G401 (cell line): ENCODE measurements at places on chromosomes 16 and 17.

- DNase-seq: no peak
These were observed 358.6 kb upstream of the ASIC2 start for GRCh38 chr17:33651686-33652085.

DNA sequence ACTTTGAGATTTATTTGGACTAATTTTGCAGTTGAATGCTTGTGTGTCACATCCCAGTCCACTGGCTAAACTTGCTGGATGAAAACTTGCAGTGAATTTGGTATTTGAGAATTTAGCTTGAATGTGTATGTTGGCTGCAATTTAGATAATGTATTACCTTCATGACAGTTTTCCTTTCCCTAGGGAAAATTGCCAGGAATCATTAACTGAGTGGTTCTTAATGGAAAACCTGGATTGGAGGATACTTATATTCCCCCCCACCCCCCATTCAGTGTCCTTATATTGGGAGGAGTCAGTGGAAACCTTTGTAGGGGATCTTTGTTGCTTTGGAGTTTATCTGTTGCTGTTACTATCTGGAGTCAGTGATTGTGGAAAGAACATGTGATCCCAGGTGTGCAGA lies 67.6 kb downstream of the KPNA2 start:
- peak; percentile 16 for DNase-seq

DNA sequence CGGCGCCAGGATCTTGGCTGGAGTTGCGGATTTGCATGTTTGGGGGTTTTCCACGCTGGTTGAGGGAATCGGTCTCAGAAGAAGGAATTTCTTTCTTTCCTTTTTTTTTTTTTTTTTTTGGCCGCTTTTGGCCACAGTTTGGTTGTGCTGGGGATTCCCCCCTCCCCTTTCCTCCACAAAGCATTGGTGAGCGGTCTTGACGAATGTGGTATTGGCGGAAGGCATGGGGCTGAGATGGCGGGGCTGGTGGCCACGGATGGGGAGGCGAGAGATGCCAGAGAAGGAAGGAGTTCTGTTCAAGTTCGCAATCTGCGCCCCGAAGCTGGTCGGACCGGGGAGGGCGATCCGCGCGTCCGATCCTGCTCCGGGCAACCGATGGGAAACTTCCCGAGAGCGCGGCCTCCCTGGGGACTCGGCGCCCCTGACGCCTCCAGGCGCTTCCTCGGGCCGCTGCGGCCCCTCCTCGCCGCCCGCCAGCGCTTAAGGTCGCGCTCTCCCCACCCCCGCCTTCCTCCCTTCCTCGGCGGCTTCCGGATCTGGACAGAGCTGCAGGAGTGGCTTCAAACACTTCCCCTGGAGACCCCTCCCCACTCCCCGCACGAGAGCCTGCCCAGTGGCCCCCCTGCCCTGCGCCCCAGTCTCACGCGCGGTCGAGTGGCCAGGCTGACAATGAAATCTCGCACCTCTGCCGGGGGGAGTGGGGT lies 43.2 kb downstream of the RAI1 start:
- peak; percentile 45 for DNase-seq

DNA sequence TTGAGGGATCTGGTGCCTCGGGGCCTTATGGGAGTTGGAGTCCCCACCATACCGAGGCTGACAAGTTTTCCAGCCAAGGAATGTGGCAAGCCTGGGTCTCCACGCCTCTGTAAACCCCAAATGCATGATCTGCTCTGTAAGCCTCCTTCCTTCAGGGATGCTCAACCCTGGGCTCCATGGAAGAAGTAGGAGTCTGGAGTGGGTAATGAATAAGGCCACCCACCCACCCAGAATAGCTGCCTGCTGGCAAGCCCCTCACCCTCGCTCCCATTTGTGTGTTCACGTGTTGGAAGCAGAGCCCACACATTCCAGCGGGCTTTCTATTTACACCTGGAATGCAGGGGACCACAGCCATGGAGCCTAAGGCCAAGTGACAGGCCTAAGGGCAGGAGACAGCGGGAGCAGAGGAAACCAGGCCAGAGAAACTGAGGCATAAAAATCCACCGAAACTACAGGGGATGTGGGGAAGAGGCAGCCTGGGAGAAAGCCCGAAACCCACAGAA lies 4.4 kb downstream of the DLG4 start:
- DNase-seq: no peak

DNA sequence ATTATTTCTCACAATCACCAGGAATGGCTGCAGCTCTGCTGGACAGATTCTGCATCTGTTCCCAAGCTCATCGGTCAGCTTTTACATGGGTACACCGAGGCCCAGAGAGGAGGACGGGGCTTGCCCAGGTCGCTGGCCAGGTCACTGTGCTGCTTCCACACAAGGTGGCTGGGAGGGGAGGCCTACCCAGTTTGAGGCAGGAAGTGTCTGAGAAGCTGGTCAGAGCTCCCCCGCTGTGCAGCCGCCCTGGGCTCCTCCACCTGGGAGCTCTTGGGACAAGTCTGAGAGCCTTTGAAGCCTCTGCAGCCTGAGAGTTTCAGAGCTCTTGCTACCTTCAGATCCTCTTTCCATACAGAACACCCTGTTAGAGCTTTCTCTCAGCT lies 143.3 kb downstream of the CLEC16A start:
- no peak for DNase-seq

DNA sequence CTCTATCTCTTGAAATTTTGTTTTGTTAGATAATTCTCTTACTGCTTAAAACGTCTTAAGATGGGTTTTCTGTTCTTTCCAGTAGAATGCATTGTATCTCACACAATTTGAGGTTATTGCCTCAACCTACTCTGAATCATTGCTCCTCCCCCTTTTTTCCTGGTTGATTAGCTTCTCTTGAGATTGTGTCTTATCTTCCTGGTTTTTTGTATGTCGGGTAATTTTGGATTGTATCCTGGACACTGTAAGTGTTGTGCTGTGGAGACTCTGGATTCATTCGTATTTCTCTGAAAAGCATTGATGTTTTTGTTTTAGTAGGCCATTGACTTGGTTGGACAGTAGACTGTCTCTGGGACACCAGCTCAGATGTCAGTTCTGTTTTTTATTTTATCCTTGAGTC lies 26.1 kb downstream of the PRKCB start:
- DNase-seq: no peak

DNA sequence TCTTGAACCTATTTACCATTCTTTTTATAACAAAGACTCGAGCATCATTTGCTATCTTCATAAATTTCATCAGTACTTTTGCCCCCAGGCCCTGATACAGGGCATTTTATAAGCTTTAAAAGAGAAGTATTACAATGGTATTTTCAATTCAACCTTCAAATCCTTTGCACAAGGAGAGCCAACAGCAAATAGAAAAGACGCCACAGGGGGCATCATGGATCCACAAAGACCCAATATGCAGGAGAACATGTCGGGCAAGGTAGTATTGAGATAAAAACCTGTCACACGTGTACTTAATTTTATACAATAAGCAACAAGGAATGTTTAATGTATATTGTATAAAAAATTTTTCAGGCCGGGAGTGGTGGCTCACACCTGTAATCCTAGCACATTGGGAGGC lies 10.2 kb downstream of the MAP3K14 start:
- no peak for DNase-seq

DNA sequence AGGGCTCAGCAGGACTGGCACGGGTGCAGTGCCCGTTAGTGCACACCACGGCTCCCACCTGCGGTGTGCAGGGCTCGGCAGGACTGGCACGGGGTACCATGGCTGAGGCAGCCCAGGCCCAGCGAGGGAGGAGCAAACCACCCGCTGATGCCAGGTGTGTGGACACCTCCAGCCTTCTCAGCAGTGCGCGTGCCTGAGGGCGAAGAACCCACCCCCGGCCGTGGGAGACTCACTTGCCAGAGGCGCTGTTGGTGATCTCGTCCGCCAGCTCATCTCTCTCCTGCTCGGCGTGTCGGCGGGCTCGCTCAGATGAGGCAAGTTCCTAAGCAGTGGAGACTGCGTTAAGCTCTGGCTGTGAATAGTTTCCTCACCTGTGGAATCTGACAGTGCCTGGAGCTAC lies 45.4 kb downstream of the NDEL1 start:
- DNase-seq: no peak

- DNase-seq: no peak
These were observed 51.1 kb downstream of the CENPV start for GRCh38 chr17:16301963-16302855.

GRCh38 chr16:69169051-69169450 lies 17.9 kb upstream of the SNTB2 start:
- DNase-seq: no peak

GRCh38 chr17:64217249-64217691 lies 45.8 kb downstream of the TEX2 start:
- no peak for DNase-seq

DNA sequence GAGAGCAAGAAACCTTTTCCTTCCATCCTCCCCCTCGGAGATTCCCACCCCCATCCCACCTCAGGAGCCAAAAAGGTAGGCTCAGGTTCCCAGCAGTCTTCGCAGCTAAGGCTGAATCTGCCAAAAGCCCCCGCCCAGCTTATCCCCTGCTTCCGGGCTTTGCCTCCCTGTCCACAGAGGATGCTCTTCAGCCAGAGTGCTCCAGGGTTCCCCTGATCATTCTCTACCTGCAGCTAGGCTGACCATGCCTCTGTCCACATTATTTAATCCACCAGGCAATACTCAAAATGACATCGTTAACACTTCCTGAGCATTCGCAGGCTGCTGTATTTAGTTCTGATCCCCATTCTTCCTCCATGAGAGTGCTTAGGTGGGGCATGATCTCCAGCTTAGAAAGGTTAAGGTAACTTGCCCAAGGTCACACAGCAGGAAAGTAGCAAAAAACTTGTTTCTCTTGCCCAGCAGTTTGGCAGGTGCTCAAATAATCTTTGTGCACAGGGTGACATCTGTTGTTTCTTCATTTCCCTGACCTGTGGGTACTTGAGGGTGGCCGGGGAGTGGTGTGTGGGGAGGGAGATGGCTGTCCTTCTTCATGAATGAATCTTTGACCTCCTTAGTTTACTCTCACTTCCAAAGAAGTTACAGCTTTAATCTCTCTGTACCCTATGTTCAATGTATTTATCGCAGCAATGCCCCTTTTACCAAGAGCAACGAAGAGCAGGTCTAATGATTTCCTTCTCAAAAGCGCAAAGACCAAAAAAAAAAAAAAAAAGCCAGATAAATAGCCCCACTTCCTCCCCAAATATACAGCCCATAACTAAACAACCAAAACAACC lies 848 bp upstream of the TBKBP1 start:
- peak; percentile 21 for DNase-seq

- DNase-seq: no peak
These were observed 322.1 kb downstream of the MAP2K4 start for GRCh38 chr17:12342609-12343435.

- no peak for DNase-seq
These were observed 22.2 kb downstream of the MARVELD3 start for GRCh38 chr16:71648162-71648561.

- no peak for DNase-seq
These were observed 89.3 kb downstream of the VMP1 start for GRCh38 chr17:59796785-59797205.

- DNase-seq: no peak
These were observed 25.6 kb downstream of the ADORA2B start for GRCh38 chr17:15970500-15970899.

DNA sequence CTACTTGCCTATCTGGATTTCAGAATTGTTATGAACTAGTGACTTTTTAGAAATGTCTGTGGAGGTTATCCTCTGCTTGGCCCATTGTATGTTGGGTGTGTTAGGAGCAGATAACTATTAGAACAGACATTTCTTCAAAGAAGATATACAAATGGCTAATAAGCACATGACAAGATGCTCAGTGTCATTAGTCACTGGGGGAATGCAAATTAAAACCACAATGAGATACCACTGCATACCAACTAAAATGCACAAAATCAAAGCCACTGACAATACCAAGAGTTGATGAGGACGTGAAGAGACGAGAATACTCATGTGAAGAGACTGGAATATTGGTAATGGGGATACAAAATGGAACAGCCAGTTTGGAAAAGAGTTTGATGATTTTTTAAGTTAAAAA lies 39.2 kb downstream of the CEP112 start:
- DNase-seq: no peak

- DNase-seq: no peak
These were observed 9.4 kb downstream of the ABCC1 start for GRCh38 chr16:15958703-15959348.

GRCh38 chr16:63938661-63939060 lies 1183.2 kb downstream of the CDH11 start:
- no peak for DNase-seq

DNA sequence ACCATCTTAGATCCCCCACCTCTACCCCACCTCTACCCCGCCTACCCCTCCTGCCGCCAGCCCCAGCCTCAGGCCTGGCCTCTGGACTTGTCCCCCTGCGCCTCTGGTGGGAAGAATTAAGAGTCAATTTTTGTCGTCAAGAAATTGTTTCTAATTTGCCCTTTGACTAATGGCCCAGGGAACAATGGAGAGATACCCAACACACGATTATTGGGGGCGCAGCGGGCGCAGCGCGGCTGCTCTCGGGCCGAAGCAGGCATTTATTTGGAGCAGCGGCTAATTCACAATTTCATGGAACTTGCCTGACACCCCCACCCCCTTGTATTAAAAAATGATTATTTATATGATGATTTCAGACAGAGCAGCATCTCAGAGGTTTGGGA lies 4.4 kb upstream of the BAHCC1 start:
- no peak for DNase-seq

DNA sequence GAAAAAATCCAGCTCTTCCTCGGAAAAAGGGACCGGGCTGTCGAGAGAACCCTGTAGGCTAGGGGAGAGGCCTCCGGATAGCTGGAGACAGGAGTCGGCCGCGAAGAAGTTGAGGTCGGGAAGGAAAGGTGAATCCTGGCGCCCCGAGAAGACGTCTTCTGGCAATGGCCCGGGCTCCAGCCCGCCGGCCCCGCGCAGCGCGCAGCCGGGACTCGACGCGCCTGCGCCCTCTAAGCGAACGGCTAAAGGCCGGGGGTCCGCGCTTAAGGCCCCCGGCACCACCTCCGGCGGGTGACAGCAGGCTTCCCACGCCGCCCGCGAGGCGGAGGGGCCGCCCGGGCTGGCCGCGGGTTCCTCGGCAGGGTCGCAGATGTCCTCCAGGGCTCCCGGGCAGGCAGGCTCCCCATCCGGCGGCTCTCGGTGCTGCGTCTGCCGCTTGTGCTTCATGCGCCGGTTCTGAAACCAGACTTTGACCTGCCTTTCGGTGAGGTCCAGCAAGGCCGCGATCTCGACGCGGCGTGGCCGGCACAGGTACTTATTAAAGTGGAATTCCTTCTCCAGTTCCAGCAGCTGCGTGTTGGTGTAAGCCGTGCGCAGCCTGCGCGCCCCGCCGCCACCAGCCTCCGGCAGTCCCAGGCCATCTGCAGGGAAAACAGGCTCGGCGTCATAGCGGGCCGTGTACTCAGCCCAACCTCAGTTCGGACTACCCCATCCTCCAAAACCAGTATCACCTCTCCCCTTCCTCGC lies 1.6 kb downstream of the HOXB2 start:
- no peak for DNase-seq

DNA sequence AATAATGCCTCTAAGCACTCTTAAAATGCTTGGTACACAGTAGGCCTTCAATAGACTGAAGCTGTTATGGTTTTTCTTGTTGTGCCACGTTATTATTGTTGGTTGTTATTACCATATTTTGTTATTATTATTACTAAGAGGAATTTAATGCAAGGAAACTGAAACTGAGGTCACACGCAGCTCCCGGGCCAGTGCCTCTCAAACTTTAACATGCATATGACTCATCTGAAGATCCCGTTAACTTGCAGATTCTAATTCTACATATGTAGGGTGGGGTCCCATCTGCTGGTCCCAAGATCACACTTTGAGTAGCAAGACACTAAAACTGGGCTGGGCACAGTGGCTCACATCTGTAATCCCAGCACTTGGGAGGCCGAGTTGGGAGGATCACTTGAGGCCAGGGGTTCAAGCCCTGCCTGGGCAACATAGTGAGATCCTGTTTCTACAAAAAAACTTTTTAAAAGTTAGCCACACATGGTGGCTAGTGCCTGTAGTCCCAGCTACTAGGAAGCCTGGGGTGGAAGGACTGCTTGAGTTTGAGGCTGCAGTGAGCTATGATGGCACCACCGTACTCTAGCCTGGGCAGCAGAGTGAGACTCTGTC lies 888 bp downstream of the ACSM5 start:
- DNase-seq: no peak
